ENCODE measurements at places on chromosomes 12 and 14.
A peak's percentile ranks its signal among the peaks of the same experiment; 100 is the strongest.

GRCh38 chr12:62783881-62784280 is 151.1 kb downstream of the PPM1H start:
- no peak for DNase-seq

DNA sequence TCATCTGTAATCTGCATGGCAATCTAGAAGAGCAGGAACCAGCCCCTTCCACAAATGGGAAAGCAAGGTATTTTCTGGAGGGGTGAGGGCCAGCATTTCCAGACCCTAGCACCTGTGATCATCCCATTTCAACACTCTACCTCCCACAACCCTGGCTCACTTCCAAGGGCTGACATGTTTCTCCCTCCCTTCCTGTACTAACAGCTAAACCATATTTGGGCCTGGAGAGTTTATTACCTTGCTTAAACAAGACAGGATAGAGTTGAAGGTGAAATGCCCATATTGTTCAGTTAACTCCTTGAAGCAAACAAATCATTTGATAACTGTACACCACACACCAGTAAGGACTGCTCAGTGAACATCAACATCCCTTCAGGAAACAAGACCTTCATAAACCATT is 158.4 kb downstream of the PPM1H start:
- DNase-seq, result no peak

GRCh38 chr12:89983622-89984021 is 275.0 kb upstream of the ATP2B1 start:
- no peak for DNase-seq

- no peak for DNase-seq
Observed at GRCh38 chr12:115257791-115258190, 573.8 kb upstream of the TBX3 start.

DNA sequence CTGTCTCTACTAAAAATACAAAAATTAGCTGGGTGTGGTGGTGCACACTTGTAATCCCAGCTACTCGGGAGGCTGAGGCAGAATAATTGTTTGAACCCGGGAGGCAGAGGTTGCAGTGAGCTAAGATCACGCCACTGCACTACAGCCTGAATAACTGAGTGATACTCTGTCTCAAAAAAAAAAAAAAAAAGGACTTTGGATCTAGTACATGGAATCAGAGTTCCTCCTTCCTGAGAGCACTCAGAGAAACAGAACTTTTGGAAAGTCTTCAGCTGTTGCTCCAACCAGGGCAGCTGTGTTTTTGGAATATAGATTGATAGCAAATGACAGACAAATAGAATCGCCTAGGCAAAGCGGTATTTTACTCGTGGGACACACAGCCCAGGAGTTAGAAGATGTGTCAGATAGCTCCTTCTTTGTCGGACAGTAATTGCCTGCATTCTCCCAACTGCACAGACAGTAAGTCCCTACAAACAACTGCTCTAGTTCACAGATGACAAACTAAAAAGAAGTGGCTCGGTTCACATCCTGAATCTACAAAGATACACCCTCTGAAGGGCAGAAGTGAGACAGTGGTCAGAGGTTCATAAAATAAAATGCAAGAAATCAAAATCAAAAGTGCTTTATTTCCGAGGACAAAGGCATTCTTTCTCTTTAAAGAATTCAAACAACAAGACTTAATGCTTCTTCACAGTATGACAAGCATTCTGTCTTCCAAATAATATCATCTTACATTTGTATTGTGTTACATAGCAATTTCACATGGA is 17.1 kb upstream of the NEK9 start:
- no peak for DNase-seq

DNA sequence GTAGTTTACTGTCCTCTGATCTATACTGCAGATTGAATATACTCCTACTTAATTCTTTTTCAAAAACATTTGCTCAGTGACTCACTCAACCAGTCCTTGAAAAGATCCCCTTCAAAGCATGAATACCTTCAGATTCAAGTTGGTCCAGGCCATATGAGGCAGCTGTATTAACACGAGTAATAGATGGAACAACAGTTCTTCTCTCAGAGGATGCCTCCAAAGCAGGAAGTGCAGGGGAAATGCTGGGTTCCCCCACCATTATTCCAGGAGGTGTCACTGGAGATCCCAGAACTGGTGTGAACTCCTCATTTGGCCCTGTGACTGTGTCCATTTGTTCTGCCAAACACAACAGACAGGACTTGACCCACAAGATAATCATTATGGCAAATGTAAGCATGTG is 20.6 kb downstream of the ARMH4 start:
- DNase-seq, result no peak

DNA sequence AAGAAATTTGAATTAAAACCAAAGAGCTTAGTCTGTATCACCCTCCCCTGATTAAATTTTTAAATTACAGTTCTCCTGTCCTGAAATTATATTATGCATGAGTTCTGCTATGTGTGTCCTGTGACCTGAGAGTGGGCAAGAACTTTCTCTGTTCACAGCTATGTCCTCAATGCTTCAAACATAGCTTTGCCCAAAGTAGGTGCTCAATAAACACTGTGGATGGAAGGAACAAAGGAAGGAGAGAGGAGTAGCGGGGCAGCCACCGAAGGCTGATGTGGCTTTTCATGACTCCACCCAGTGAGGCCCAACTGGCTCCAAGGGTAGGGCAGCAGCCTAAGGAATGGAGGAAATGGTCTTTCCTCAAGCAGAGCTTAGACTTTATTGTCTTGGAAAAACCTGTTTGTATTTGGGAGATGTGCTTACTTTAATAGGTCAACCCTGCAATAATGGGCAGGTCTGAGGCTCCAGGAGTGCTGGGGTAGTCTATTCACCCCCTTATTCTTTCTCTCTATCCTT is 7.6 kb upstream of the MARK3 start:
- no peak for DNase-seq

GRCh38 chr14:44383636-44384035 is 123.4 kb downstream of the FSCB start:
- no peak for DNase-seq

DNA sequence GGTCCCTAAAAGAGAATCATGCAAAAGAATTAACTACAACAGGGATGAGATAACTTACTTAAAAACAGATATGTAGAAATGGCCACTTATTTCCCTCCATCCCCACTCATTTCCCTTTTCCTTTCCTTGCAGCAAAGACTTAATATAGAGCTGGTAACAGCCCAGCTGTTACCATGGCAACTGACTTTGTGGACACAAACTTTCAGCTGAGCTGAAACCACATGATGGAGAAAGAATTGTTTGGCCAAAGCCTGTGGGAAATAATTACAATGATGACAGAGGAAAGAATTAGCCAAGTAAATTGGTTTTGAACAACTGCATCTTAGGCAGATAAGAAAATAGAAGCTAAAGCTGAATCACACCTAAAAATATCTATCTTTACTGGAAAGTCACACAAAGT is 364.9 kb downstream of the GALC start:
- no peak for DNase-seq

DNA sequence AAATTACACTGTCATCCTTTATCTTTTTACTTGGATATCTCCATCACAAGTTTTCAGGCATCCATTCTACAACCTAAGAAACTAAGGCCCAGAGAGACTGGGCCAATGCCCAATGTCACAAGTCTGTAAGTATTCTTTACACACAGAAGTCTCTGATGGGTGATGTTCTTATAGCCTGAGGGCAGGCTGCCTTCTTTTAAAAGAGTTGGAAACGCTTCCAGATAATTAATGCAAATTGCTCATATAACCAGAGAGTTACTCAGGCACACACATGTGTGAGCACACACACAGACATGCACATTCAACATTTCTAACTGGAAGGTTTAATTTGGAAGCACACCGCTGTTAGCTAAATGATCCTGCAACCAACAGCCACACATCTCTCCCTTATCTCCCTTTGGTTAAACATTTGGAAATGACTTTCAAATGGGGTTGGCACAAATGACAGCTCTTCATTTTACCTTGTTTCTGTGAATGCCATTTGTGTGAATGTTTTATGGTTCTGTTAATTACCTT is 160.8 kb upstream of the TMPO start:
- no peak for DNase-seq

DNA sequence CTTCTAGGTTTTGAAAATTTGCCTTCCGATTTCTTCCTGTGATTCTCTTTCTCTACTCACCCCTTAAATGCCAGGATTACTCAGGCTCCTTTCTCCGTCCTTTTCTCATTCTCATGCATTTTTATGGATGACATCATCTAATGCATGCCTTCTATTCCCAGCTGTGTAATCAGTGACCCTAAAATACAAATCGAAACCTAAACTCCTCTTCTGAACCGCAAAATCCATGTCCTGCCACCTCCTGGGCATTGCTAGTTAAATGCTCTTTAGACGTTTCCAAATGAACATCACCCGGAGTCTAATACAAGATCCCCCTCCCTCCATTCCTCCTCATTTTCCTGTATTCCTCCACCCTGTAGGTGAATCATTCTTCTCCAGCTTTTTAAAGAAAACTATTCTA is 1703.1 kb upstream of the FLRT2 start:
- DNase-seq, result no peak

GRCh38 chr14:93033983-93034670 is 81.6 kb downstream of the ITPK1 start:
- peak; percentile 62 for DNase-seq

GRCh38 chr12:15049461-15050153 is 76.8 kb downstream of the PDE6H start:
- DNase-seq, result no peak

- DNase-seq, result no peak
Observed at GRCh38 chr14:36509069-36509917, 10.7 kb downstream of the NKX2-1 start.

DNA sequence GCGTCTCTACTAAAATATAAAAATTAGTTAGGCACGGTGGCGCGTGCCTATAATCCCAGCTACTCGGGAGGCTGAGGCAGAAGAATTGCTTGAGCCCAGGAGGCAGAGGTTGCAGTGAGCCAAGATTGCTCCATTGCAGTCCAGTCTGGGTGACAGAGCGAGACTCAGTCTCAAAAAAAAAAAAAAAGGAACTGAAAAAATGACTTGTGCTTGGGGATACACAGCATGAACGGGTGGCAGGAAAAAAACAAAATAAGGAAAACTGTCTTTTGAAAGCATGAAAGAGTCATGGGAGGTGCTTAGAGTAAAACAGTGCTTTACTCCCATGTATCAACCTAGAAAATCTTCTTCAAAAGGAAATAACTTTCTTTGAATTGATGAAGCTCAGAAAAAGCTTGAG is 80.8 kb downstream of the TMTC1 start:
- DNase-seq, result no peak

DNA sequence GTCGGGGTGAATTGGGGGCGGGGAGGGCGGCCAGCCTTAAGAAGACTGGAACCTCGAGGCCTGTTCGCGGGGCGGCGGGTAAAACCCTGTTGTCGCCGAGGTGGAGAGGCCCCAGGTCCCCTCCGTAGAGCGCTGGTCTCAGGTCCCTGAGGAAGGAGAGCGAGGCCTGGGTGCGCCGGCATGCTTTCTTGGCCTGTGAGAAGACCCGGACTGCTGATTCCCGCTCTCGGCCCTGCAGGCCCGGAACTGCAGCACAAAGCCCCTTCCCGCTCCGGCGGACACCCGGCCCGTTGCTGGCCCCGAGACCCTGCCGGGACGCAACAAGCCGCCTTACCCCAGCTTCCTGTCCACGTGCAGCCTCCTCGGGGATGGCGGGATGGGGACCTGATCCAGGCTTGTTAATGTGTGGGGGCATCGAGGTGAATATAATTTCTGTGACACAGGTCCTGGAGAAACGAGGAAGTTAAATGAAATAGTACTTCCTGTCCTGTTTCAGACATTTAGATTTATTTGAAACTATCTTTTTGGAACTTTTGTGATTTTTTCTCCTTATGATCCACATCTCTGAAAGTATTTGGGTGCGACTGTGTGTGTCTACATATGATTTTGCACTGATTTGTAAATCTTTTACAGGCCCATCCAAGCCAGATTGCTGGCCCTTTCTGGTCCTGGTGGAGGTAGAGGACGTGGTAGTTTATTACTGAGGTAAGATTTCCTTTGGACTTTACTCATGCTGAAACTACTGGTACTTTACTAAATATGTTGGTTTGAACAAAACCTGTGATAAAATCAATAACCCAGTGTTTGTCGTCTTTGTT is 600 bp downstream of the PNN start:
- peak; percentile 79 for DNase-seq

DNA sequence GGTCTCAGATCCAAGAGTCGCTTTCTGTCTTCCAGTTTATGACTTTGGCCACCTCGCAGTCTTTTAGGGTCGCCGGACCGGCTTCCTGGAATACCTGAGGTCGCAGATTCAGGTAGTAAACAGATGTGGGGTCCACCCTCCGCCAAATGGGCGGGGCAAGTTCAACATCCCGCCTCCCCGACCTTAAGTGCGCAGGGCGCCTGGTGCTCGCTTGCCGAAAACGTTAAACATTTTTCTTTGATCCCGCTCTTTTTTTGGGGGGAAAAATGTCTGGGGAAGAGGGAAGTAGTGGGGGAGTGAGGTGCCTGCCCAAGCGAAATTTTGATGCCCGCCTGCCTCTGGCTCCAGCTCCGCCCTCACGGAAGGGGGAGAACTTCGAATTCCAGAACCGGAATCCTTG is 73.9 kb upstream of the TBX5 start:
- DNase-seq, result no peak

GRCh38 chr14:64656986-64657385 is 47.2 kb upstream of the PLEKHG3 start:
- DNase-seq, result no peak

DNA sequence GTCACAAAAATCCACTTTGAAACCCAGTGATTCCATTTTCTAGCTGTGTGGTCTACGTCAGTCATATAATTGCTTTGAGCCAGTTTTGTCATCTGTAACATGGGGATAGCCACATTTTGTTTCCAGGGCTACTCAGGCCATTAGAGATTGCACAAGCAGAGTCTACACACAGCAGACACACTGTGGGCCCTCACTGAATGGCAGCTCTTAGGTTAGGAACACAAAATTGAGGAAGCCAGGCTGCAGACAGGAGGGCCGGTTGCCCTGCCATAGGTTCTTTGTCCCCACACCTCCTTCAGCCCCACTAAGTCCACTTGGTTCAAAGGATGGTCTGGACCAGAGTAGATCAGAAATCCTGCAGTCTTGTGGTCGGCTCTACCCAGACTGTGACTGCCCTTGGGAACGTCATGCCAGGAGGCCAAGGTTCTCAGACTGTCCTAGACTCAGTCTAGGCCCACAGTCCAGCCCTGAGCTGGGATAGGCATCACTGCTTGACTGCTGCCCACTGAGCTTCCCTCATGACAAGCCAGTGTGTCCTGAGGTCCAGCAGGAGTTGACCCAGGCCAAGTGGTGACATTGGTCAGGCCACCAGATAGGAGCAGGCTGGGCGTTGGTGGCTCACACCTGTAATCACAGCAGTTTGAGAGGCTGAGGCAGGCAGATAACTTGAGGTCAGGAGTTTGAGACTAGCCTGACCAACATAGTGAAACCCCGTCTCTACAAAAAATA is 3.8 kb upstream of the MYH7 start:
- DNase-seq, result no peak

DNA sequence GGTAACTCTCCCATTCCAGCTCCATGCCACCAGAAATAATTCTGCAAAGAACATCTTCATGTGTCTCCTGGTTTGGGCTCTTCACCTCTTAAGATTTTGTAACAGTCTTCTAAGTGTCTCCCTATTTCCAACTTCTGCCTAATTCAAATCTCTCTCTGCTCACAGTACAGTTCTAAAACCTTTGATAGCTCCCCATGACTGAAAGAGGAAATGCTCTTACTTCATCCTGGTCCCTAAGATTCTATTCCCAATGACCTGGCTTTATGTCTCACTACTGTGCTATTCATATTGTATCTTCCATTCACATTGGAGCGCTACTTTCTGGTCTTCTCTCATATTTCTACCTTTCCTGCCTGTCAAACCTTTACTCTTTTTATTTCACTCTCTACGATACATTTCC is 1.6 kb downstream of the AMN1 start:
- DNase-seq, result no peak

GRCh38 chr12:54261815-54262402 is 18.0 kb downstream of the CBX5 start:
- DNase-seq, result no peak
